Stimulated activated CD4-positive, alpha-beta T cell treated with anti-CD3 and anti-CD28 coated beads, Interleukin-1b, Interleukin-23, amount 100 ng/mL, for 4 hours (primary cell): ENCODE measurements at places on chromosomes 4 and X.

- no peak for DNase-seq
Measured at GRCh38 chr4:1723131-1723801, 1.9 kb downstream of the TACC3 start.

DNA sequence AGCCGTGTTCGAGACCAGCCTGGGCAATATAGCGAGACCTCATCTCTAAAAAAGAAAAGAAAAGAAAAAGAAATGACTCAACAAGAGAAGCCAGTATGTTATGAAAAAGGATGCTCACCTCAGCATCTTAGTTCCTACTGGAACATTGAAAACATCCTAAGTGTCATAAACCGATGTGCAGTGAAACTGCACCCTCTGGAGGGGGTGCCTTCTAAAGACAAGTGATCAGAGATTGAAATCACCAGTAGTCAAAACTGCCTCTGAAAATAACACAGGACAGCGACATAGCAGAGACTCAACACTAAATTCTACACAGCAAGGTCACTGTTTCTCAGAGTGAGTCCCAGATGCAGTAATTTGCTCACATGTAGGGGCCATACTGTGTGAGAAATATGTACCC lies 28.0 kb upstream of the ATP6AP2 start:
- no peak for DNase-seq

DNA sequence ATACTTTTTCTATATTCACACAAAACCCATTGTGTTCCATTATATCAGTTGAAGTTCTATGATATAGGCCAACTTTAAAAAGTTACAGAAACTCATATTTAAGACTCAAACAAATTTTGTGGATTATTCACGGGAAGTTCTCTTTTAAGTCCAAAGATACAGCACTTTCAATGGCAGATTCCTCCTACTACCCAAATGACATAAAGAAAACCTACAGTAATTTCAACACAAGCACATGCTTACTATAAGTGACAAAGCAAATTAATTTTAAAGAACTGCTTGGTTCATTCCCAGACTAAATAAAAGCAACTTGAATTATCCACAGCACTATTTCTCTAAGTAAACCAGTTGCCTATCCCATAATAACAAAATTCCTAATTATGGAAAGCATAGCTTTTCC lies 4.1 kb downstream of the PPA2 start:
- DNase-seq: no peak

- DNase-seq: no peak
Measured at GRCh38 chr4:188008377-188008776, 12.8 kb downstream of the ZFP42 start.

GRCh38 chr4:95544113-95545103 lies 4.4 kb downstream of the UNC5C start:
- no peak for DNase-seq

DNA sequence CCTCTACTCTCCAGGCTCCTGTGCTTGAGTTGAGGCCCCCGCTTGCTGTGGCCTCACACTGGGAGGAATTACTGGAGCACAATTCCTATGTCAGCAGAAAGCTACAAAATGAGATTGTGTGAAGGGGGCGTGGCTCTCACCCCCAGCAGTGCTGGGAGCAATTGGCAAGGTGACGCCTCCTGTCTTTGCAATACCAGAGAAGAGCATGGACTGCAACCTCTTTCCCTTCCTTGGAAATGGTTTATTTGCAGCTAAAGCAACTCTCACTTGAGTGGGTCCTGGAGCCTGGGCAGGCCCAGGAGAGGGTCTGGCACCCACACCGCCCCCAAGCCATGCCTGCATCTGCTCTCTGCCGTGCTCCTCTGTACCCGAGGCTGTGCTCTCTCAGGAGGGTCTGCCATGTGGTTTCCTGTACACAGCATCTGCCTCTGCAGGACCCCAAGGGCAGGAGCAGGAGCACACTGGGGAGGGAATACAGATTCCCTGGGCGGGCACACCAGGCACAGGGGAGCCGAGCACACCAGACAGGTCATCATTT lies 32.9 kb upstream of the HGFAC start:
- no peak for DNase-seq

DNA sequence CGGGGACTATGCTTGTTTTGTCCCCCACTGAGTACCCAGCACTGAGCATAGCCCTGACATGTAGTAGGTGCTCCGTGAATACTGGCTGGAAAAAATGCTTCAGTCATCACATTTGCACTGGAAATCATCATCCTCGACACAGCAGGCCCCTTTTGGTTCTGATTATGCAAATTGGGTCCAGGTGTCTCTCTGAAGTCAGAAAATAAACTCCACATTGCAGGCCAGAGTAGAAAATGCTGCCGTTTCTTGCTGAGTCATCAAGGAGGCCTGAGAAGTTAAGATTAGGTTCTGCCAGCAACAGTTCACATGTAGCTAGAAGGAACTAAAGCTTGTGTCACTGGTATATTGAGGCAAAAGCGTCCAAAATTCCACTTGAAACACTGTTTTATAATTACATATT lies 15.0 kb upstream of the STK32B start:
- DNase-seq: no peak

DNA sequence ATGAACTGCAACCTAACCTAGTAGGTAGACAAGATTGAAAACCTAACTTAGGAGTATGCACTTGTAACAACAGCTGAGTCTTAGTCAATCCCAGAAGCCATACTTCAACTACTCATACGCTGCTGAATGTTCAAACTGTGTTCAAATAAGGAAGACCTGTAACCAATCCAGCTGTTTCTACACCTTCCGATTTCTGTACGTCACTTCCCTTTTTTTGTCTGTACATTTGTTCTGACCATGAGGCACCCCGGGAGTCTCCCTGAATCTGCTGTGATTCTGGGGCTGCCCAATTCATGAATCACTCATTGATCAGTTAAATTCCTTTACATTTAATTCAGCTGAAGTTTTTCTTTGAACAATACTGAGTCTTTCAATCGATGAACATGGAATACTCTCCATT lies 89.5 kb downstream of the BMP3 start:
- no peak for DNase-seq

GRCh38 chr4:2318885-2319284 lies 57.0 kb upstream of the MXD4 start:
- no peak for DNase-seq

GRCh38 chr4:134045411-134045810 lies 156.2 kb downstream of the PABPC4L start:
- DNase-seq: no peak

DNA sequence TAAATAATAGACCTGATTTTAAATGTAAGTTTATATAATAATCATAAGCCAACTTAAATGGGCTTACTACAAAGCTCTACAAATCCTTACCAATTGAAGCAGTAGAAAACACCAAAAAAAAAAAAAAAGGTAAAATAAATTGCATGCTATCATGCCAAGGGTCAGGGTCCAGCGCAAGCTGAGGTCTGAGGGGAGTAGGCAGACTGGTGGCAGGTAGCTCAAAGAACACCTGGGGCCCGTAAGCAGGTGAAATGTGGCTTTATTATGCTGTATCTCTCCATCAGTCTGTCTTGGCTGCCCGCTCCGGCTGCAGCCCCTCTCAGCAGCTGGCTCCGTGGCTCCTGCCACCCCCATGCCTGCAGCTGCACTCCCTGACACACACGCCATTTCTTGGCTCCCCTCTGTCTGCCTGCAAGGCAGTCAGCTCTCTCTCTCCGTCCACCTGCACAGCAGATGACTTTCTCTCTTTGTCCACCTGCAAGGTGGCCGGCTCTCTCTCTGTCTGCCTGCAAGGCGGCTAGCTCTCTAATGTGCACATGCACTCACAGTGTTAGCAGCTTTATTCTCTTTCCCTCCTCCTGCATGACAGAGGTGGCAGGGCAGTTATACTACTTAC lies 209.4 kb upstream of the UGT8 start:
- DNase-seq: no peak

DNA sequence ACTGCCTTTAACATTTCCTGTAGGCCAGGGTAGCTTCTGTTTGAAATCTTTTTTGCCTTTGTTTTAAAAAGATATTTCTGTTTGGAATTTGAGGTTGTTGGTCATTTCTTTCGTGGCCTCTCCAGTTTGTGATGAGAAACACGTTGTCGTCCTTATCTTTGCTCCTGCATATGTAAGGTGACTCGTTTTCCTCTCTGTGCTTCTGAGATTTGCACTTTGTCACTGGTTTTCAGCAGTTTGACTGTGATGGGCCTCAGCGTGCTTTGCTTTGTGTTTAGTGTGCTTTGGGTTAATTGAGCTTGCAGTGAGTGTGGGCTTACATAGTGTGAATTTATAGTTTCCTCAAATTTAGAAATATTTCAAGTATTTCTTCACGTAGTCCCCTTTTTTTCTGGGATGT lies 81.5 kb downstream of the FAM193A start:
- DNase-seq: no peak

DNA sequence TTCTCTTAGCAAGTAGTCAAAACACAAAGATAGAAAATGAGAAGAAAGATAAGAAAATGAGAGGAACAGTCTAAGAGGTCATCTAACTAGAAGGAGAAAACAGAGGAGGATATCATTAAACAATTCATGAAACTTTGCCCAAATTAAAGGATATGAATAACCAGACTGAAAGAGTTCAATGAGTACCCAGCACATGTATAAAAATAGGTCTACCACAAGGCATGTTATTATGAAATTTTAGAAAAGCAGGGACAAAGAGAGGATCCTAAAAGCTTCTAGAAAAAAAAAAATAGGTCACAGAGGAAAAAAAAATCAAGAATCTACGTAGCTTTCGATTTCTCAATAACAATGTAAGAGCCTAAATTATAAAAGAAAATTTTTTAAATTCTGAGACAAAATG lies 118.5 kb downstream of the WDFY3 start:
- DNase-seq: no peak

DNA sequence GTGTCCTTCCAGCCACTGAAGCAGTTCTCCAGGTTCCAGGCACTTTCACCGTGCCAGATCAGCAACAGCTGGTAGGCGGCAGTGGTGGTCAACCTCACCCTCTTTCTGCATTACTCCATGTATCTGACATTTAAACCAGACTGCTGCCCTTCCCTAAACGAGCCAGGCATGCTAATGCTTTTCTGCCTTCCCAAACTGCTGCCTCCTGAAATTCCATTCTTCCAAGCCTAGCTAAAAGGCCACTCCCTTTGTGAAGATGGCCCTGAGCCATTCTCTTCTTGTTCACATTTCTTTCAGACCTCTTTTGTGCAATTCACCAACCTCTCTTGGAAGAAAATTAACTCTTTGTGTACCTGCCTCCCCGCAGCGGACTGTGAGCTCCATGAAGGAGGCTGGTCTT lies 73.7 kb downstream of the CHST7 start:
- DNase-seq: no peak

DNA sequence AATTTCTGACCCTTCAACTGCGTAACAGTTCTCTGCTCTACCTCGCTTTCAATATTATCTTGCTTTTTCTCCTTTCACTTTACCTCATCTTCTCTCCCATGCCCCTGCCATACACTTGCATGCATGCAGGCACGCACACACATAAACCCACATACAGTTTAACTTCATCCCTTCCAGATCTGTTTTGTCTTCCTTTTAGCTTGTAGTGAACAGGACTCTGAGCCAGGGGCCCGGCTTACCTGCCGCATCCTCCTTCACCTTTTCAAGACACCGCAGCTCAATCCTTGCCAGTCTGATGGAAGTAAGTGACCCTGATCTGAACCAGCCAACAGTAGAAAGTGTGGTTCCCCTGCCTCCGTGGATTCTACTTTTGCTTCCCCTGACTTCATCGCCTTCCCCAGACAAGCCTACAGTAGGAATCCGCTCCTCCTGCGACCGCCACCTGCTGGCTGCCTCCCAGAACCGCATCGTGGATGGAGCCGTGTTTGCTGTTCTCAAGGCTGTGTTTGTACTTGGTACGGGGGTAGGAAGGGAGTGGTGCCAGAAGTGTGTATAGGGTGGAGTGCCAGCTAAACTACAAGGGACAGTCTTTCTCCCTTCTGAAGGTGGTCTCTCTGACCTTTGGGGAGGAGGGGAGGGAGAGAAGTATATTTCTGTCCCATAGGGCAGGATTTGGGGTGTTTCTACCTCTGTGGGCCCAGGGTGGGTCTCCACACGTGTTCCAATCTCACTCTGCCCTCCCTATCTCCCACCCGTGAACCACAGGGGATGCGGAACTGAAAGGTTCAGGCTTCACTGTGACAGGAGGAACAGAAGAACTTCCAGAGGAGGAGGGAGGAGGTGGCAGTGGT lies 10.7 kb downstream of the MED12 start:
- DNase-seq: peak; percentile 80

DNA sequence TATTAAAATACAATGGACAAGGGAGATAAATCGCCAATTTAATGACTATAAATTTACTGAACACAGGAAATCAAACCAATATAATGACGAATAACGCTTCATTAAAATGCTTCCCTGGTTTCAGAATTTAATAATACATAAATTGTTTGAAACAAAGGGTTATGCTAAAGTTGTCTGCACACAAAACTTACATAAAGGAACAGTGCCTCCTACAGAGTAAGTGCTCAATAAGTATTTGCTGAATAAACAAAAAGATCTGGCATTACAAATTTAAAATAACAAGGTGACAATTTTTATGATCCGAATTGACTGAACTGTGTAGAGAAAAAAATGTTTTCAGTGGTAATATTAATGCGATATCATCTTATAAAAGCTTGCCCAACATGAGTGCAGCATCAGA lies 69.6 kb downstream of the NOCT start:
- DNase-seq: no peak

- DNase-seq: no peak
Measured at GRCh38 chr4:6891436-6892170, 18.0 kb upstream of the TBC1D14 start.

DNA sequence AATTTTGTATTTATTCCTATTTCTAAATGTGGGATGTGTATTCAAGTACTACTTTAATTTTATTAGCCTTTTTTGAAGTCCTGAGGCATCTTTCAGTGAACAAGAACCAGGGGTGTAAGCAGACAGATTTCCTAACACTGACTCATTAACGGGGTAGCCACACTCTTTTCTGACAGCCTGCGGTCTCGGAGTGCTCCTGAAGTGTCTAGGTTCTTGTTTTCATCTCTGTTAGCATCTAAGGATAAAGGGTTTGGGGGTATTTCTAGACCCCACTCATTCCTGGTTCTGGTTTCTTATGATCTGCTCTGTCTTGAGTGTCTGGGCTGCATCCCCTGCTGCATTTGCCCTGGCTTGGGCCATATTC lies 71.9 kb downstream of the GC start:
- no peak for DNase-seq

DNA sequence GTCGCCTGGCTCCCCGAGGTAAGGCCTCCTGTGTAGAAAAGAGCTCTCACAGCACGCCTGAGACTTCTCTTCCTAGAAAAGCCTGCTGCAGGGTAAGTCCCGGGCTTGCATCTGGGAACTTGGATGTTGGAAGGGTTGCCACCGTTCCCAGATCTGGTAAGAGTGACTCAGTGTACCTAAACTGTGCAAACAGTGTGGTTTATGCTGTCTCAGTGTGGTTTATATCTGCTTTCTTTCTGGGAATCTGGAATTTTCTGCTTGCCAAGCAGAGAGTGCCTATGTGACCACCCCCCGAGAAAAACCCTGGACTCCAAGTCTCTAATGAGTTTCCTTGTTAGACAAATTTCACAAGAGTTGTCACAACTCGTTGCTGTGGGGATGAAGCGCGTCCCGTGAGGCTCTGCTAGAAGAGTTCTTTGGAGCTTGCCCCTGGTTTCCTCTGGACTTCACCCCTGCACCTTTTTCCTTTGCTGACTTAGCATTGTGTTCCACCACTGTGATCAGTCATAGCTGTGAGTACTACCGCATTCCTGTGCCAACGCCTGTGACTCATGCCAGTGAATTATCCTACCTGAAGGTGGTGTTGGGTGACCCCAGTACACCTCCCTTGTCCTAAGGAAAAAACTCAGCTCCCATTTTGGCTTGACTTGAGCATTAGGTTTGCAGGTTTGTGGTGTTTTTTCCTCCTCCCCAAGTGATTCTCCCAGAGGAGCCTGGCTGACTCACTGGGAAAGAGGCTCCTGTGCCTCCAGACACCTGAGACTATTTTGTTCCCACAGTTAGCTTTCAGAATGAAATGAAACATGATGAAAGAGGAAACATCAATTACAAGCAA lies 14.5 kb downstream of the SLC2A9 start:
- DNase-seq: no peak

- no peak for DNase-seq
Measured at GRCh38 chr4:139658185-139658584, 7.4 kb upstream of the MGST2 start.
